ENCODE measurements at places on chromosomes 7 and 10.

- no peak for DNase-seq
Observed at GRCh38 chr10:10317151-10317550, 700.5 kb upstream of the CELF2 start.

DNA sequence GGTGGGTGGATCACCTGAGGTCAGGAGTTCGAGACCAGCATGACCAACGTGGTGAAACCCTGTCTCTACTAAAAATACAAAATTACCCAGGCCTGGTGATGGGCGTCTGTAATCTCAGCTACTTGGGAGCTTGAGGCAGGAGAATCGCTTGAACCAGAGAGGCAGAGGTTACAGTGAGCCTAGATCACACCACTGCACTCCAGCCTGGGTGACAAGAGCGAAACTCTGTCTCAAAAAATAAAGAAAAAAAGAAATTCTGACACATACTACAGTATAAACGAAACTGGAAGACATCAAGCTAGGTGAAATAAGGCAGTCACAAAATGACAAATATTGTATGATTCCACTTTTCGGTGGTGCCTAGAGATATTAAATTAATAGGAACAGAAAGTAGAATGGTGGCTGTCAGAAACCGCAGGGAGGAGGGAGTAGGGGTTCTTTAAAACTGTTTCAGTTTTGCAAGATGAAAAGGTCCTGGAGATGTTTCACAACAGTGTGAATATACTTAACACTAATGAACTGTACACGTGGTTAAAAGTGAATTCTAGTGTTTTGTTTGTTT, 23.2 kb downstream of the PILRA start:
- no peak for DNase-seq

GRCh38 chr7:27670177-27670576, 7.5 kb upstream of the HIBADH start:
- no peak for DNase-seq

DNA sequence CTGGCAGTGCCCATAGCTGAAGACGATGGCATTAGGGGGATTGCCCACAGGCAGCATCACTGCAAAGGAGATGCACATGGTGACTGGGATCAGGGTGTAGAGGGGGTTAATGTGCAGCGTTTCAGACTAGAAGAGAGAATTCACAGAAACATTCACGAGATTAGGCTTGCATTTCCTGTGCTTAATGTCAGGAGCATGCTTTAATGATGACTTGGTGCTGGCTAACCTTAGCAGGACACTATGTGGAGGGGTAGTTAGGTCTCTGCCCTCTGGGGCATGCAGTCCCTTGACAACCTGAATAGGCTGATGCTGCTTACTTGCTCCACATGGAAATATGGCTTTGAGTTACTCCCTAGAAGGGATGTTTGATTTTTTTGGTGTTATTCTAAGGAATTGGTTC, 21.8 kb downstream of the STMP1 start:
- no peak for DNase-seq

- DNase-seq, result no peak
Observed at GRCh38 chr10:93962973-93963372, 30.8 kb upstream of the PLCE1 start.

DNA sequence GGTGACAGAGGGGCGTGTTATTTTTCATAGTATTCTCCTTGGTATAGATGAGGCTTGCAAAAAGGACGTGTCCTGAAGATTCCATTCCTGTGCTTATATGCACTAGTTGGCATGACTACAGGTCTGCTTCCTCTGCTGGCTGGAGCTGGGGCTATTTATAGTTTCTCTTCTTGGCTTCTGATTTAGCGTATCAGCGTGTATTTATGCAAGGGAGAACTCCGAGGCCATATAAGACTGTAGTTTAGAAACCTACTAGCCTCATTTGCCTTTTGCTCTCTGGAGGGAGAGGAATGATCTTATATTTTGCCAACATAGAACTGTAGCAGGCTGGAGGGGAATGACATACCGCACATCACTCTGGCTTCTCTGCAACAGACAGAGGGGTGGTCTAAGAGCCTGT, 39.7 kb downstream of the CACNB2 start:
- DNase-seq, result no peak

- no peak for DNase-seq
Observed at GRCh38 chr10:13404791-13405190, 56.7 kb upstream of the SEPHS1 start.

- DNase-seq, result peak; percentile 59
Observed at GRCh38 chr10:130109796-130110245, 809 bp downstream of the C10orf143 start.

- no peak for DNase-seq
Observed at GRCh38 chr7:51455086-51455485, 138.5 kb upstream of the COBL start.

GRCh38 chr7:126574276-126575250, 678.2 kb downstream of the GRM8 start:
- no peak for DNase-seq

DNA sequence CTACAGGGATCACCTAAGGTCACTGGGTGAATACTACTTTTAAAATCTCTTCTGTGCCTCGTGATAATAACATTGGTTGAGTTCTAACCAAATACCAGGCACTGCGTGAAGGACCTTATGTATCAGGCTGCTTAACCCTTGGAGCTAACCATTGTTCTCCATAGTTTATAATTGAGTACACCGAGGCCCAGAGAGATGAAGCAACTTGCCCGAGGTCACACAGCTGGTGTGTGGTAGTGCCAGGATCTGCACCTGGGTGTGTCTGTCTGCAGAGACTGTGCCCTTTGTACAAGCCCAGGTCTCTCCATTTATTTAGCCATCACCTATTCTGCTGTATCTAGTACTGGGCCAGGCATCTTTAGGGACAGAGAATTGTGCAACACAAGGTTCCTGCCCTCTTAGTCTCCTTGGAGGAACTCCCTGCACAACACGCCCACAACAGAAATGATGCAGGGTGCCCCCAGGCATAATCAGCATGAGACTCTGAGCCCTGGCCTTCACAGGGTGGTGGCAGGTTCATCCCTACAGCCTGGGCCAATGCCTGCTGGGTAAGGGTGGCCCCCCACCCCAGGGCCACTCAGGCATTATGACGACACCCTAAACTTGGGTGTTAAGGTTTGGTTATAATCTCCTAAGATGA, 31.5 kb downstream of the UNC5B start:
- no peak for DNase-seq

DNA sequence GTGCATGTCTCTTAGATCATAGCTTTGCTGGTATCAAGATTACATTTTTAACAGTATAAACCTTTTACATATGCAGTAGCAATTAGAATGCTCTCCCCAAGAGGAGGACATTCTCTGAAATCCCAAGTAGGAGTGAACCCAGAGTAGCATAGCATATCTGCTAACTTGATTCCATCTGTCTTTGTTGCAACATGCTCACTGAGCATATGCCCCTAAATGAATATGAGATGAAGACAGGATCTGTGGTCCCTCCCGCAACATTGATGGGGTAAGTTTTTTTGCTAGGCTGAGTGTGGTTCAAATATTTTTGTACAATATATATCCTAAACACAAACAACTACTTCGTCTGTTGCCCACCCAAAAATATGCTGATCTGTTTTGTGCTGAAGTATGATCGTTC, 534.2 kb upstream of the C7orf33 start:
- no peak for DNase-seq

GRCh38 chr10:92239600-92240288, 51.1 kb downstream of the CPEB3 start:
- DNase-seq, result no peak

- no peak for DNase-seq
Observed at GRCh38 chr10:100904917-100905316, 7.8 kb upstream of the SLF2 start.

GRCh38 chr7:114843102-114843501, 78.8 kb upstream of the MDFIC start:
- DNase-seq, result no peak

DNA sequence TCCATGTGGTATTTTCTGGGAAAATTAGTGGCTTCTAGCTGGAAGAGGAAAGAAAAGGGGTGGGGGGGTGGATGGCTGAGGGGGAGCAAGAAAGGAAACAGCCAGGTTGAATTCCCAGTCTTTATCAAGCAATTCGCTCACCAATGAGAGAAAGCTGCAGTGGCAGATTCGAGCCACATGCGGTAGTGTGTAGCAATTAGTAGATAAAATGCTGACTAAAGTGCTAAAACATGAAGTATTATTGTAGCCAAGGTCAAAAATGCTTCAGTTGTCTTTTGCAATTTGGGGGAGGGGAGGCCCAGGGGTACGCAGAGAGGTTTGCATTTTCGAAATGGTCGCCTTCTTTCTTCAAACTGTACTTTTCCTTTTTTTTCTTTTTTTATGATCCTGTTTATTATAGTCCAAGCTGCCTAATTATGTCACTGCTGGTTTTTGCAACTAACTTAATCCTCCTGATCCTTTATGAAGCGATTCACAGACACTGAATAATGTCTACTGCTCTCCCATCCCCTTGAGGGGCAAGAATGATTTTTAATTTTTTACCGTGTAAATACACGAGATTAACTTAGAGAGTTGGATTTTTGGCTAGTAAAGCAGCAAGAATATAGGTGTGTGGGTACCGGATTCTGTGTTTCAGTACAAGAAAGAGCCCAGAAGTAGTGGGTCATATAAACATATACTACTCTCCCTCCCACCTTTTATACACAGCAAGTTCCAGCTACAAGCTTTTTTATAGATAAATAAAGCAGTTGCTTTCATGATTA, 3.6 kb upstream of the ARID5B start:
- no peak for DNase-seq

DNA sequence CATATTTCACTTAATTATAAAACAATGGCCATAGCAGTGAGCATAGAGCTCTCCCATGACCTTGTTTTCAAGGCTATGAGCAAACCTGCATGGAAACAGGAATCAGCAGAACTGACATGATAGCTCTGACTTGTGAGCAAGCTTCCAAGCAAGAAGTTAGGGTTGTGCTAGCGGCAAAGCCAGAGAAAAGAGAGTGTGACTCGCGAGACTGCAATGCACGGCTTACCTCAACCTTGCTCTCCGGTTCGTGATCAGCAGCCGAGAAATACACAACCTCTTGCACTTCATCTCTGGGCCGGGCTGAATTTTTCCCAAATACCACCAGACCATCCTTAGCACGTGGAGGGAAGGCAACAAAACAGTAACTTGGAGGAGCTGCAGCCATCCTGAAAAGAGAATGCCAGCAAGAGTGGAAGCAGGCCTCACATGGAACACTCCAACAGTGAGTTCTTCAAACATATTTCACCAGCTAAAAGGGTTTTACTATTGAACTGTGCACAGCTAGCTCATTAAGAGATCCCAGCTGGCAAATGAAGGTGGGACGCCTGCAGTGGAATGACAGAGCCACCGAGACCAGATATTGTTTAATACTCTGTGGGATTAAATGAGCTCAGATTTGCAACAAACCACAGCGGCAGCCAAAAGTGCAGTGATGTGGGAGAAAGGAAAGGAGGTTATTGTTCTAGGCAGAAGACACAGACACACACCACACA, 20.8 kb downstream of the SCRN1 start:
- DNase-seq, result no peak

DNA sequence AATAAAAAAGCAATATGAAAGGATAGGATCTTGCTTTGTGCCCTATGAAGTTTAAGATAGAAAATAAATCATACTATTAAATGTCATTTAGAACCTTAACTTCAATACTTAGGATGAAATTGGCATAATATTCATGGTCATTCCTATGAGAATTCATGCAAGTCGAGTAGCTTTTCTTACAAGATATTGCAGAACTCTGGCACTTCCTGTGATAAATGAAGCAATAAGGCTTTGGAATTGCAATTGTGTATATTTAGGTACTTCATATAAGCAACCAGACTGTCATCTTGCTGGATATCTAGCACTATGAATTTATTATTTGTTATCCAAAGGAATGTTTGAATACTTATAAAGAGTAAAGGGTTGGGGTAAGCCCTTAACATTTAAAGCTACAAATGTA, 116.5 kb downstream of the ZNF438 start:
- DNase-seq, result no peak

GRCh38 chr10:87547734-87548311, 43.1 kb downstream of the MINPP1 start:
- DNase-seq, result no peak

- DNase-seq, result no peak
Observed at GRCh38 chr7:154489897-154490296, 437.7 kb downstream of the DPP6 start.

- DNase-seq, result no peak
Observed at GRCh38 chr7:30994206-30995100, 30.7 kb downstream of the GHRHR start.

- no peak for DNase-seq
Observed at GRCh38 chr7:45610019-45610418, 35.9 kb downstream of the ADCY1 start.

DNA sequence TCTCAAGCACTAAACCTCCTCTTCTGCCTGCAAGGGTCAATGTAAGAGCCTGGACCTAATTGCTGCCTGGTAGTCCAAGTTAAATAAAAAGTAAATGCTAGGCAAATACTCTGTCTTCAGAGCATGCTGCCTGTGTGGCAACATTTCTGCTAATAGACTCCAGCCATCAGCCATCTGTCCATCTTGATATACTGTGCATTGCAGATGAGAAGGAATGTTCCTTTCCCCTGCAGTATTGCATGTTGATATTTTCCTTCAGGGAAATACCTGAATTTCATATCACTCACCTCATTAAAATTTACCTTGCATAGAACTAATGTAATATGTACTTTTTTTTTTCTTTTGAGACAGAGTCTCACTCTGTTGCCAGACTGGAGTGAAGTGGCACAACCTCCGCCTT, 87.9 kb downstream of the SLC16A9 start:
- DNase-seq, result no peak

DNA sequence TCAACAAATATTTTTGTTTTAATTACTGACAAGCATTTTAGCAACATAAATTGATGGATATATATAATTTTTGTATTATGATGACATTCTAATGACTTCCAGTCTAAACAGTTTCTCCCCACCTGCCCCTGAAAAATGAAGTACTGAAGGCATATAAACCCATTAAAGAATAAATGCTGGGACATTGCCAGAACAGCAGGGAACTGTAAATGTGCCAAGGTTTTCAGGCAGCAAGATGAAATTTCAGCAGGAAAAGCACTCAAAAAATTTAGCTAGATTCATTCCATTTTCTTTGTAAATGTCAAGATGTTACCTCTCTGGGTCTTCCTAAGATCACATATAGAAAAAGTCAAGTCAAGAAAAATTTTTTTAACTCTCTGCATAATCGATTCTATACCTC, 11.0 kb upstream of the TLL2 start:
- no peak for DNase-seq

DNA sequence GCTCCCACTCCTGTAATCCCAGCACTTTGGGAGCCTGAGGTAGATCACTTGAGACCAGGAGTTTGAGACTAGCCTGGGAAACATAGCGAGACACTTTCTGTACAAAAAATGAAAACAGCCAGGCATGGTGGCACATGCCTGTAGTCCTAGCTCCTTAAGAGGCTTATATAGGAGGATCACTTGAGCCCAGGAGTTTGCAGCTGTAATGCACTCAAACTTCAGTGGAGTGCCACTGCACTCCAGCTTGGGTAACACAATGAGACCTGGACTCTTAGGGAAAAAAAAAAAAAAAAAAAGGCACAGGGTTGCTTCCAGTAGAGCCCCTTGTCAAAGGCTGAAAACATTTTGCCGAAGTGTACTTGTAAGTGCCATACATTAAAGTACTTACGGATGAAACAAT, 195.3 kb downstream of the PHTF2 start:
- DNase-seq, result no peak

- no peak for DNase-seq
Observed at GRCh38 chr7:85480666-85481065, 293.8 kb upstream of the SEMA3D start.

Measured in esophagus squamous epithelium (tissue), 5 donors.